NB4 (cell line): ENCODE measurements at places on chromosomes 3 and 15.

- DNase-seq = no peak
Measured at GRCh38 chr15:68775236-68775577, 45.5 kb downstream of the ANP32A start.

DNA sequence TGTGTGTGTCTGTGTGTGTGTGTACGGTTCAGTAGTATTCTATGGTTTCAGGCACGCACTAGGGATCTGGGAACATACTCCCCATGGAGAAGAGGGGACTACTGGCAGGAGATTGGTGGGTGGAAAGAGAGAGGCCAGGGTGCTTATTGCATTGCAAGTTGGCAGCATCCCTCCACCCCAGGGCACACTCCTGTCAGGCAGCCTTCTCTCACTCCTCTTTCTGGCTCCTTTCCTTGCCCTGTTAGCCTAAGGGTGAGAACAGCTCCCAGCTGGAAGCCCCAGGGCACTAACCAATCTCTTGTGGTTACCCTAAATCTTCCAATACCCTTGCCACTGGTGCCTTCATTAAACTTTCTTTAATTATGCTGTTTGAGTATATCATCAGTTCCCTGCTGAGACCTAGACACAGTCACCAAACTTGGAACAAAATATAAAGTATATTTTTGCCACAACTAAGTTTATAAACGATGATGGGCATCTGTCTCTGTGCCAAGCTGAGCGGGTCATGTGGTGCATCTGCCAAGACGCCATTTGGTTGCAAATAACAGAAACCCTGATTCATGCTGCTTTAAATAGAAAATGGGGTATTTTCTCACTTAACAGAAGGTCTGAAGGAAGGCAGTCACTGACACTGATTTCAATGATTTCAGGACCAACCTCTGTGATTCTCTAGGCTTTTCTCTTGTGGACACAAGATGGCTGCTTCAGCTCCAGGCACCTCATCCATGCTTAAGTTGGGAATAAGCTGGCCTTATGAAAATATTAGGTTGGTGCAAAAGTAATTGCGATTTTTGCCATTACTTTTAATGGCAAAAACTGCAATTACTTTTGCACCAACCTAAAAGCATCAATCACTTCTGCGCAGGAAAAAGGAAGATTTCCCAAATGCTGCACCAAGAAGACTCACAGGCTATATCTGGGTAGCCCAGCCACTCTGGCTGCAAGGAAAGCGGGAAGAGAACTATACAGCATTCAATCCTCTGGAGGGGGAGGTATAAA is 476.9 kb upstream of the PROK2 start:
- DNase-seq = no peak

- no peak for DNase-seq
Measured at GRCh38 chr3:189911001-189911400, 209.7 kb downstream of the P3H2 start.

DNA sequence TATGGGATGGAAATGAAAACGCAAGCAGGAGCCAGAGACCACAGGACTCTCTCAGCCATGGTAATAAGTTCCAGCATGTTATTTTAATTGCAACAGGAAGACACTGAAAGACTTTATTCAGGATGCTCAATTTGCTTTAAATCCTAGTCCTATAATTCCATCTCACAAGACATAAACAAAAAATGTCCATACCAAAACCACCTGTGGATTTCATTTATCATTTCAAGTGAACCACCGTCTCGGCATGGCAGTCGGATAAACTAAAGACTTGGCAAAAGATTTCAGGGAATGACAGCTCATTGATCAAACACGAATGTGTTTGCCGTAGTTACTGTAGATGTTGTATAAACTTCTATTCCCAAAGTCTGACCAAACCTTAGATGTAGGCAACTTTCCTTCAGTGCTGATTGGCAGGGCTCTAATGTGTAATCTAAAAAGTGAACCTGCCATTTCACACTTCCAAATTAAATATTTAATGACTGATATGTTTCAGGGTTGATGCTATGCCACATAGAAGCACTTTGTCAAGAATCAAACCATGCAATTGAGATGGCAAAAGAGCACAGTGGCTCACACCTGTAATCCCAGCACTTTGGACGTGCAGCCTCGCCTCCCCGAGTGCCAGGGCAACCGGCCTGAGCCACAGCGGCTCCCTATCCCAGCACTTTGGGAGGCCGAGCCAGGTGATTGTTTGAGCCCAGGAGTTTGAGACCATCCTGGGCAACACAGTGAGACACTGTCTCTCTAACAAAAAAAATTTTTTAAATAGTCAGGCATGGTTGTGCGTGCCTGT is 331.7 kb downstream of the MAGI1 start:
- no peak for DNase-seq

DNA sequence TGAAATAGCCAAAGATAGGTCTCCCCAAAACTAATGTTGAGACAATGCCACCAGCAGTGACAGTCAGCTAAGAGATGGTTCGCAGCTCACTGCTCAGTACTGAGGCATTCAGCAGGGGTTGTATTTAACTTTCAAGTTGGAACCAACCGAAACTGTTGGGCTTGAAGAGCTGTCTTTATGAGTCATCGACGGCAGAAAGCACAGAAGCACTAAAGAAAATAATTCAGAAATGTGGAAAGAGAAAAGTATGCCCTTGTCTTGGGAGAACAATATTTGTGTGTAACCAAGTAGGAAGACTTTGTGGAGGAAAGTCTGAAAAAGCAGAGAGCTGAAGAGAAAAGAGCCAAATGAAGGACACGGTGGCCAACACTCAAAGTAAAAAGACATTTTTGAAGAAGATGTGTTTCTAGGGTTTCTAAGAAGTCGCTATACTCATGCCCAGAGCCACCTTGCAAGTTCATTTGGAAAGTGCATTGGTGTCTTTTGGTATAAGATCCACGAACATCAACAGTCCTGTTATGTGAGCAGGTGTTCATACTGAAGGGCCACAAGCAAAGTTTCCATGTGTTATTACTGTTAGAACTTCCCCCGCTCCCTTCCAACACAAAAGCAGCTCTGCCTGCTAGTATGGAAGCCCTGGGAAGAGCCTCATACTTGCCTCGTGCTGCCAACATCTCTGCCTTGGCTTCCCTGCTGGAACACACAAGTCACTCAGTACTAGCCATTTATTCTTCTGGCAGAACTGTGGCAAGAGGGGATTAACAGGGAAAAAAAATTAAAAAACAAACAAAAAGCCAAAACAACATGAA is 4.1 kb upstream of the RARB start:
- DNase-seq = no peak

GRCh38 chr3:29544701-29545363 is 264.0 kb downstream of the RBMS3 start:
- DNase-seq = no peak

DNA sequence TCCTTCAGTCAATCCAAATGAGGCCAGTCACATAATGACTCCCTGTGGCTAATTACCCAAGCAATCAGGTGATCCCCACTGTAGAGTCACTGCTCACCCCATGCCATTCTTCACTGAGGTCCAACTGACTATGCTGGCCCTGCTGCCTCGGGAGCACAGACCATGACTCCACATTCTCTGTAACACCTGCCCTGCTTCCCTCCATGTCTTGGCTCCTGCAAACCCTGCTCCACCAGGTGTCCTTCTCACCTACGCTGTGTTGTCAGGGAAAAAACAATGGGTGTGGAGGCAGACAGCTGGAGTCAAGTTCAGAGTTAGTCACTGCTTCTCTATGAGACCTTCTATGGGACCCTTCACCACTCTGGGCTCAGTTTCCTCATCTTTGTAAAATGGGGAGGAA is 6.1 kb upstream of the SFMBT1 start:
- no peak for DNase-seq

- peak; percentile 68 for DNase-seq
Measured at GRCh38 chr3:156586905-156587759, 32.2 kb upstream of the SSR3 start.

GRCh38 chr15:67770358-67770628 is 55.0 kb upstream of the SKOR1 start:
- no peak for DNase-seq

DNA sequence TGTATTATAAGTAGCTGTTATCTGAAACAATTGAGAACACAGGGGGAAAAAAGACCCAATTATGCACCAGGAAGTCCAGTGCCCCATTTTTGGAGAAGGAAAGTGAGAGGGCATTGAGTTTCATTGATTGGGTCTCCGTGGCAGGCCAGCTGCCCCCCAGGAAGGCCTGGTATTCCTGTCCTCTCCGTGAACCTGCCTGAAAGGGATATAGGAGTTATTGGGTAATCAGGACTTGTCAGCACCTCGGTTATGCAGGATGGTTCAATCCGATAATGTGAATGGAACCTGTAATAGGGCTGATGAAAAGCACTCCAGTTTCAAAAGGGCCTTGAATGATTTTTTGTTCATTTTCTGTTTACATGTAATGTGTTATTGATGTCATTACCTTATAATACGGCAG is 122.0 kb upstream of the RARB start:
- no peak for DNase-seq

DNA sequence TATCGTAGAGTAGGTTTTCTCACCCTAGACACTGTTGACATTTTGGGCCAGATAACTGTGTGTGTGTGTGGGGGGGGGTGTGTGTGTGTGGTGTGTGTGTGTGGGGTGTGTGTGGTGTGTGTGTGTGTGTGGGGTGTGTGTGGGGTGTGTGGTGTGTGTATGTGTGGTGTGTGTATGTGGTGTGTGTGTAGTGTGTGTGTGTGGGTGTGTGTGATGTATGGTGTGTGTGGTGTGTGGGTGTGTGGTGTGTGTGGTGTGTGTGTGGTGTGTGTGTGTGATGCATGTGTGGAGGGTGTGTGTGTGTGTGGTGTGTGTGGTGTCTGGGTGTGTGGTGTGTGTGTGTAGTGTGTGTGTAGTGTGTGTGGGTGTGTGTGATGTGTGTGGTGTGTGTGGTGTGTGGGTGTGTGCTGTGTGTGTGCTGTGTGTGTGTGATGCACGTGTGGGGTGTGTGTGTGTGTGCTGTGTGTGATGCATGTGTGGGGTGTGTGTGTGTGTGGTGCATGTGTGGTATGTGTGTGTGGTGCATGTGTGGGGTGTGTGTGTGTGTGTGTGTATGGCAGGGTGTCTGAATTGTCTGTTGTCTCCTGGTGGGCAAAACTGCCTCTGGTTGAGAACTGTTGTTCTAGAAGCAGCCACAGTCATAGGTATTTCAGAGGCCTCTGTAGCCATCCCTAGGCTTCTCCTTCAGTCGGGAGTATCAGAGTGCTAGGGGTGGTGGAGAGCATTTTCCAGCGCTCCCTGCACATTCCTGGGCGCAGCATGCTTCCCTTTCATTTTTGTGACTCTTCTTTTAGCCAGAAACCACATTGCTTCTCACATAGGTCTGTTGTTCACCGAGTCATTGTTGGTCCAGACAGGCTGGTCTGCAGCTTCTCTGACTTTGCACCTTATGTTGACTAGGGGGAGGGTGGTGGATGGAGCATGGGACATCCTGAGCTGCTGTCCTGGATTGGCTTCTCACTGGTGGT is 84.4 kb downstream of the THSD4 start:
- DNase-seq = peak; percentile 4

GRCh38 chr15:52295421-52296001 is at the start of gene MYO5C:
TSS of gene MYO5C (minus strand) at chr15:52295804. CDS start at chr15:52295636, 168 bp downstream.
- no peak for DNase-seq

GRCh38 chr3:69761896-69762767 is 22.9 kb downstream of the MITF start:
- DNase-seq = no peak

DNA sequence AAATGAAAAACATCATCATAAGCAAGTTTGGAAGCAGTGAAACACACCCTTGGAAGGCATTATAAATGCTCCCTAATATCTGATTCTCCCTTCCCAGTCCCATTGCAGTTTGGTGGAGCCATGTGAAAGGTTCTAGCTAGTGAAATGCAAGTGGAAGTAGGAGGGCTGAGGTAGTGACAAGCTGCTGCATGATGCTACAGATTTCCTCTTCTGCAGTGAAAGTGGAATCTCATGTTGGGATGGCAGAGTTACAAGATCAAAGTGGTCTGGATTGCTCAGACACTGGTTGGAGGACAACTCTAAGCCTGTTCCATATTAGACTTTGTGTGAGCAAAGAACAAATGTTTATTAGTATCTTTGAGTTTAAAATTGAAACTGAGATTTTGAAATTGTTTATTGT is 3.3 kb upstream of the PDCD6IP start:
- DNase-seq = no peak

DNA sequence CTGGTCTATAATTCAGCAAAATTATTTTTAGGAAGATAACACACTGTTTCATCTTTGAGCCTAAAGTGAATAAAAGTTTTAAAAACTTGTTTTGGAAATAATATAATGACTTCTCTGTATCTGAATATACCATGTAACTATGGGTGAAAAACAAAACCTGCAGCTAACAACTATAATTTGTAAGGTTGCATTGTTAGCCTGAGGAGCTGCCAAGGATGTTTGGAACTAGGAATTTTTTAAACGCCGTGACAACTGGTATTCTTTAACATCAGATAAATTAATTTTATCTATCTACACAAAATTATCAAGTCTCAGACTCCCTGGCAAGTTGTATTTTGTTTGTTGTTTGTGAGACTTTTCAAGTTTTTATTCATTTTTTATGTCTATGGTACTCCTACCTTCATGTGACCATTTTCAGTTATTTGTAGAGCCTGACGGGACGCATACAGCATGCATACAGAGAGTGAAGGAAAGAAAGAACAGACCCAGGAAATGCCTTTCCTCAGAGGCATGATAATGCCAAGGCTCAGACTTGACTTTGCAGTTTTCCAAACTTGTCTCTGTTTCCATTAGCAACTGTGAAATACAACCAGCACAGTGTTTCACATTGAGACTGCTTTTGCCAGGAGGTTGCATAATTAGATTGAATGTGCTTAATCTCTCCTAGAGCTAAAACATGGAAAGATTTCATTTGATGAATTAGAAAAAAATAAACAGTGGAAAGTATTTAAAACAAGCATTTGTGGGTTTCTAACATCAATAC is 60.8 kb upstream of the ARHGEF26 start:
- no peak for DNase-seq

- no peak for DNase-seq
Measured at GRCh38 chr15:101349047-101349951, 54.3 kb upstream of the SNRPA1 start.

DNA sequence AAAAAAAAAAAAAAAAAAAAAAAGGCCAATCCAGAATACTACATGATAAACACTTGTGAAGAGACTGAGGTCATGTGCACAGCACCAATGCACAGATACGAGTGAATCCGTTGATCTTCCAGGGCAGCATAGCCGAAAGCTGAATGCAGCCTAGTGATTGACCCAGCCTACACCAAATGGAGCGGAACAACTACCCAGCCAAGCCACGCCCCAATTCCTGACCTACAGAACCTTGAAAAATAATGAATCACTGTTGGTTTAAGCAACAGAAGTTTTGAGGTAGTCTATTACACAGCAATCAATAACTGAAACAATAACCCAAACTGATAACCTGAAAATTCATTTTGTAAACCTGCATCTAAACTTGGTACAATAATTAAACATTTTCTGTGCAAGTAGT is 361.0 kb downstream of the FHIT start:
- no peak for DNase-seq

GRCh38 chr15:99131441-99132023 is 26.7 kb downstream of the SYNM start:
- no peak for DNase-seq

DNA sequence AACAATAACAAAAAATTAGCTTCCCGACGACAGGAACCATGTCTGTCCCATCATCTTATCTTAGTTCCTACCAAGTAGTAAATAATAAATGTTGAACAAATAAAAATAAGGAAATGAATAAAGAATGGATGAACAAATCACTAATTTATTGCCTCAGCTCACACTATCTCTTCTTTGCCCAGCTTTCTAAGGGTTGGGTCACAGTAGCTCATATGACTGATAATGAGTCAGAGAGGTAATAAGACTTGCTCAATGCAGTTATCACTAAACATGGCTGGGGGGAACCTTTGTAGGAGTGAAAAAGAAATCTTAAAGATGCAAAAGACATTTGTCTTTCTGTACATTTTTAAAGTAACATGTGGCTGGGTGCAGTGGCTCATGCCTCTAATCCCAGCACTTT is 182.2 kb downstream of the WDR76 start:
- peak; percentile 12 for DNase-seq

GRCh38 chr3:135268941-135269532 is 474.0 kb downstream of the EPHB1 start:
- DNase-seq = no peak
